ENCODE measurements at places on chromosomes 1 and 21.

DNA sequence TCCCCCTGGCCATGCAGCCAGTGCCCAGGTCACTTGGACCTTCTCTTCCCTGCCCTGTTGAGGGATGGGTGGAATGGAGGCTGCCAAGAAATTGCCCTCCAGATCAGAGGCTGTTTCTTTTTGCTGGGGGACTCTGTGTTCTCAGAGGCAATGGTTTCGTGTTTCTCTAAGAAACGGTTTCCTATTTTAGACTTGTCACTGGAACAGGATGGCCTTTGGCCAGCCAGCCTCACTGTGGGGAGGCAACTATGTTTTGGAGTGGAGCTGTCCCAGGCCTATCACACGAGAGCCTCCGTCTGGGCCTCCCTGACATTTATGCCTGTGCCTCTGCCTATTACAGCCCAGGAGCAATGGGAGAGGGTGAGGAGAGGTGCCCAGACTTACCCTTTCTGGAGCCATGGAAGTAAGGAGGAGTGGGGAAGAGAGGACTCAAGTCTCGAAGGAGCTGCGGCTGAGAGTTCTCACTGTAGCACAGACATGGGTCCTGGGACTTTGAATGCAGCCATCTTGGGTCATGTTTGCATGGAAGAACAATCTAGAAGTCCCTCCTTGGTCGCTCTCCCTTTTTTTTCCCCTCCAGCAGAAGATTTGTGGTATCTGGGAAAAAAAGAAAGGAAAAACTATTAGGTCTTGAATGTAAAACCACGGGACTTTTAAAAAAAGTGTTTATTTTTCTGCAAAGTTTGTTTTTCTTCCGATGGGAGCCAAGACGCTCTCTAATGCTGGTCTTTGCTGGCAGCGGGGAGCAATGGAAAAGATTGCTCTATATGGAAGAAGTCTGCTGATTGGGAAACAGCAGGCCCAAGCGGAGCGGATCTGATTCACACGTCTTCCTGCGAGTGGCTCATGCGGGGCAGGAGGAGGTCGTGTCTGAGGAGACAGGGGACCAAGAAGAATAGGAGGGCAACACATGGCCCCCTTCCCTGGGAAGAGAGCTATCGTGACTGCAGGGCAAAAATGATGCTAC is 219.2 kb downstream of the FOXD2 start:
- no peak for ATAC-seq

DNA sequence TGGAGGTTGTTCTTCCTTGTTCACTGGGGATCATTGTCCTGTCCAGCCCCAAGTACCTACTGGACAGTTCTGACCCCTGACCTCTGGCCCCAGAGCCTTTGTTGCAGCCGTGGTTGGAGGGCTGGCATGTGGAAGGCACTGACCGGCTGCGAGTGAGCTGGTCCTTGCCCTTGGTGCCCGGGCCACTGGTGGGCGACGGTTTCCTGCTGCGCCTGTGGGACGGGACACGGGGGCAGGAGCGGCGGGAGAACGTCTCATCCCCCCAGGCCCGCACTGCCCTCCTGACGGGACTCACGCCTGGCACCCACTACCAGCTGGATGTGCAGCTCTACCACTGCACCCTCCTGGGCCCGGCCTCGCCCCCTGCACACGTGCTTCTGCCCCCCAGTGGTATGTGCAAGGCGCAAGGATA is 11.4 kb downstream of the TIE1 start:
- no peak for ATAC-seq

DNA sequence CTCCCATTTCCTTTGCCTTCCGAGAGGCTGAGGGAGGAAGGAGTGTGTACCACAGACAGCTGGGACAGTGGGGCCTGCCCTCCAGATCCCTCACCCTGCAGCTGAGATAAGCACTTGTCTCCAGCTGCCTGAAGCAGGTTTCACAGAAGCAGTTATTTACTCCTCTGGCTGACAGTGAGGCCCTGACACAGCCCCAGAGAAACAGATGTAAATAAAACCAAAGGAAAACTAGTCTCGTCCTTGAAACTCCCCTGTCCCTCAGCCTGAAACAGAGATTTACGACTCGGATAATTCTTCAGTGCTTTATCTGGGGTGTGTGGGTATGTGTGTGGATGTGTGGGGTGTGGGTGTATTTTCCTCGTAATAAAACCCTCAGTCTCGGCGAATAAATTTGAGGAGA is 181.1 kb downstream of the IGSF21 start:
- ATAC-seq, result no peak

DNA sequence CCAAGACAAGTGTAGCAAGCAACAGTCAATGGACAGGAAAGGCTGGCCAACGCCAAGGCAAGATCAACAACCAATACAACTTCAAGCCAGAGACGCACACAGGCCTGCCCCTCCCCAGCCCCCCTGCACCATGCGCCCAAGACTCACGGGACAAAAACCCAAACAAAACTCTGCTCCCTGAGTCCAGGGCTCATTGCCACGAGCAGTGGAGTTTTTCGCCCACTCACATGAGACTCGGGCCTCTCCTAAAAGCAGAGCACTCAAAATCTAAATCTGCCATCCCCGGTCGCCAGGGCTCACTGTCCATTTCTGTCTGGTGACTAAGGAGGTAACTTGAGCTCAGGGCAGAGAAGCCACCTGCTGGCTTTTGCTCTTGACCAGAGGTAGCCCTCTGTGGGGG is 174.8 kb downstream of the CLIC6 start:
- ATAC-seq, result no peak

DNA sequence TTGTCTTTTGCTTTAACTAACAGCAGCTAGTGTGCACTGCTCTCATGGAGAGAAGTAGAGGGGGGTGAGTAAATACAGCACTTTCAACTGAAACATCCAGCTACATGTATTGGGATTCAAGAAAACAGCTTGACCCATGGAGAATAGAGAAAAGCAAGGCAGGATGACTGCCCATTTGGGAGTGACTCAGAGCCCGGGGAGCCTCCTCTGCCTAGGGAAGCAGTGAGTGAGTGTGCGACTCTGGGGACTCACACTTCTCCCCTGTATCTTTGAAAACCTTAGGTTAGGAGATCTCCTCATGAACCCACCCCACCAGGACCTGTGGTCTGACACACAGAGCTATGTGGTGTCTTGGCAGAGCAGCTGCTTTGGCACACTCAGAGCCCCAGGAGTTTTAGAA is 82.0 kb upstream of the PTGFR start:
- no peak for ATAC-seq

DNA sequence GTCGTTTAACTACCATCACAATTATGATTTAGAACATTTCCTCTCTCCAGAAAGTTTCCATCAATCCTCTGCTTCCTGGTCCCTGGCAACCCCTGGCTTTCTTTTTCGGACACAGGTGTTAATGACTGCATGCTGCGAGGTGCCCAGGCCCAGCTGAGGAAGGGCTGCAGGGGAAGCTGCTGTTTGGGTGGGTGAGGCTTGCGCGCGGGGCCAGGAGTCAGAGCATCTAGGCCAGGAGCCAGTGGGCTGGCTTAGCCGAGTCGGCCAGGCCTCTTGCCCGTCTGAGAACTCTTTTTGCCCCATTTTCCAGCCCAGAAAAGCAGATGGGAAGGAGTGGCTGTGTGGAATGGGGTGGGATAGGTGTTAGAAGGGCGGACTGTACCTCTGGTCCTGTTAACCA is 51.5 kb downstream of the NAV1 start:
- ATAC-seq, result no peak

DNA sequence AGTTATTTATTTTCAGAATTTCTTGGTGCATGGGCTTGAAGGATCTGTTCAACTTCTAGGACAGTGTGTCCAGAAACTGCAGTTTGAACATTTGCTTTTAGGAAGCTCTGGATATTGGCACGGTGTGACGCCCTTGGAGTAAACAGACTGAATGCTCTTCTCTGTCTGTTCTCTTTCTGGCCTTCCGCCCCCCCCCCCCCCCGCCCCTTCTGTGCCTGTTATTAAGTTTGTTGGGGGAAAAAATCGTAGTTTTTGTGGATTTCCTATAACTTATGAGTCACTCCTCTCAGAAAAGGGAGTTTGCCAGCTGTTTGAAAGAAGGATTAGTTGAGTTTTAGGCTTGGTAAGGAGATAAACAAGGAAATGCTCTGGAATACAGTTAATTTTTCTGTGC is 1.2 kb downstream of the KCTD3 start:
- no peak for ATAC-seq

DNA sequence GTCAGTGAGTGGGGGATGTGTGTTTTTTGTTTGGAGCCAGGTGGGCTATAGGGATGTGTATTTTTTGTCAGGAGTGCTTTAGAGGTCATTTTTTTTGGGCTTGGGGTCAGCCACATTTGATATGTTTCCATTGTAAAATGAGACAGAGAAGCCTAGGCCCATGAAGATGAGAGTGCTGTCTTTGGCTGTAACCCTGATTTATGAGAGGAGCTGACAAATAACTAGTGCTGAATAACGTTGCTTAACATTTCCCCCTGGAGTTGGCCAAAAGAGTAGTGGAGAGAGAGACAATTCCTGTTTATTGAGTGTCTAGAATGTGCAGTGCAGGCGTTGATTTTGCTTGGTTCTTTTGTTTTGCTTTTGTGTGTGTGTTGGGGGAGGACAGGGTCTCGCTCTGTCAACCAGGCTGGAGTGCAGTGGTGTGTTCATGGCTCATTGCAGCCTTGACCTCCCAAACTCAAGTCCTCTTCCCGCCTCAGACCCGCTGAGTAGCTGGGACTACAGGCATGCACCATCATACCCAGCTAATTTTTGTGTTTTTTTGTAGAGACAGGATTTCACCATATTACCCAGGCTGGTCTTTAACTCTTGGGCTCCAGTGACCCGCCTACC is 64.7 kb downstream of the S1PR1 start:
- ATAC-seq, result no peak

Data from stimulated activated memory B cell treated with anti-CD40 and anti-IgM and Interleukin-4, amounts not matched to agents 10 μg/mL and 1 μg/mL and 100 μg/mL, for 72 hours (primary cell).